A549 (cell line): ENCODE measurements at places on chromosomes 2 and 18. TPM values are rescaled to one million over a fixed set of nuclear protein-coding genes. Genes with fewer than 3 reads are reported as not detected.
A peak's percentile ranks its signal among the peaks of the same experiment; 100 is the strongest.

- DNase-seq, result no peak
Measured at GRCh38 chr2:217618744-217619143, 384.1 kb downstream of the TNS1 start.

DNA sequence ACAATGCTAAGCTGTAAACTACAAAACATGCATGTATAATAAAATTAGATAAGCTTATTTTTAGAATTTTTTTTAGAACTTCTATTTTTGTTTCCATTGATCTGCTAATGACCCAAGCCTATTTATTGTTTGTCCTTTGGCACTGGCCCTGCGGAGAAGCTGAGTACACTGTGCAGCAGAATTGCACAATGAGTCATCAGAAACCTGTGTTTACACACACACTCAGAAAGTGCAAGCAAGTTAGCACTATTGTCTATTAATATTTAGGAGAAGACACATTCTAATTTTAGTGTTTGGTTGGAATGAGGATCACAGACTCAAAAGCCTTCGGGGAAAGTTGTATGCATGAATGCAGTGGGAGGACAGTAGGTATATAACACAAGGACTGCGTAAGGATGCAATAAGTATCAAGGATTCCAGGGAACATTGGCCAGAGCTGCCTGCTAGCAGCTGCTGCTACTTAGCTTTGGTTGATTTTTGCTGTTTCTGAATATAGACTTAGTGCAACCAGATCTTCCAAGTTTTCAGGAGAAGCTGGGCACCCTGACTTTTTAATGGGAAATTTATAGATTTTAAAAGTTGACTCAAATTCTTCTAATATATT is 128.2 kb downstream of the KCNH7 start:
- no peak for DNase-seq

- DNase-seq, result peak; percentile 35
Measured at GRCh38 chr2:162123806-162124758, 28.0 kb downstream of the GCG start.

The FOXI3 gene
- polyA plus RNA-seq, result not detected in 3 replicates

DNA sequence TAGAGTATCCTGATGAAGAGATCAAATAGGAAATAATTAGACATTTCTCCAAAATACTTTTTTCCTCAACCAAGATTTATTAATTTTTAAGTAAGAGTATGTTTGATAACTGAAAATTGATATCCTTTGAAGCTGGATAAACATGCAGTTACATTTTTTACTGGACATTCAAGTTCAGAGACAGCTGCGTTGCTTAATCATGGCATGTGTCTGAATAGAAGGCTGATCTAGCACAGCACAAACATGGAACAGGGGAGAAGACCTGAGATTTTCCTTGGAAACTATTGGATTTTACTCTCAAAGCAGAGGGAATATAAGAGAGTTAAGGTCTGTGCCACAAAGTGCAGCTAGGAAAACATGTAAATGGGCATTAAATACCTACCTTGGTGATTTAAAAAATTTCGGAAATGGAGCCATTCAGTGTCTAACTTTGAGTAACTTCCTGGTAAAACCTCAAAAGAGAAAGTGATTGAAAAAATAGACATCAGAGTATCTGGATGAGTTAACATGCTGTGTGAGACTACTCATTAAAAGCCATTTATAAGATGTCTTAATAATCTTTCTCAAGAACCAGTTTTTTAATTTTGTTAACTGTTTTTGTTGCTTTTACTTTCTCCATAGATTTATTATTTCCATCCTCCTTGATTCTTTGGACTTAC is 31.8 kb downstream of the CRIM1 start:
- no peak for DNase-seq

The KCNJ13 gene
- polyA plus RNA-seq, result not detected in 3 replicates
